Kidney capillary endothelial cell (primary cell): ENCODE measurements at places on chromosomes 7 and 10.

GRCh38 chr7:148696787-148697186, 1.9 kb upstream of the CUL1 start:
- no peak for DNase-seq

DNA sequence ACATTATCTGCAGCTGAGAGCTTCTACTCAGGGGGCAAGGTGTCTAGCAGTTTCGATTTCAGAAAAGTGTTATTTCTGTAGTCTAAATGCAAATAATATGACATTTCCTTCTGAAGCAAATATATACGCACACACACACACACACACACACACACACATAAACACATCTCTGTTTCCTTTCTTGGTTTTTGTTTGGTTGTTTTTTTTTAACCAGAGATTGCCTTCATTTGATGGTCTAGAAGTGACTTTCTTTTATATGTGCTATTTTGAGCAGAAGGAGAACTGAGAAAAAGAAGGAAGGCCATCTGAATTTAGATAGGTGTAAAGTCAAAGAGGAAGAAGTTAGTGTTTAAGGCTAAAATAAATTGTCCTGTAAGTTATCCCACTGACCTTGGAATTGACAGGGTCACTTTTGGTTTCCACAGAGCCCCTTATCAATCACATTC, 142.2 kb downstream of the TRIL start:
- DNase-seq, result no peak

DNA sequence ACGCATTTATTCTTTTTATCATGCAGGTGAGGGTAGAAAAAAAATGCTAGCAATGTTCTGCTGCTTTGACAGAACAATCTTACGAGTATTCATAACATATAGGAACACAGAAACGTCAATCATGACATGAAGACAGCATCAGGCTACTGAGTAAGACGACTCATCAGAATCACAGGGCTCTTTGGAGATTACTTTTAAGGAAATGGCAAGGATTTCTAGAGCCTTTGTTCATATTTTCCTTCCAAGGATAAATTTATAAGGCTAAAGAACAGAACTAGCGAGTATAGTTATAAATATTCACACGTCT, 39.8 kb upstream of the DNAJC1 start:
- no peak for DNase-seq

- DNase-seq, result no peak
Observed at GRCh38 chr10:80537736-80538480, at the start of gene SH2D4B. Gene SH2D4B (plus strand): TSS chr10:80537902. CDS start chr10:80538332, 430 bp downstream.

GRCh38 chr10:24153031-24153430, 55.9 kb upstream of the KIAA1217 start:
- no peak for DNase-seq

DNA sequence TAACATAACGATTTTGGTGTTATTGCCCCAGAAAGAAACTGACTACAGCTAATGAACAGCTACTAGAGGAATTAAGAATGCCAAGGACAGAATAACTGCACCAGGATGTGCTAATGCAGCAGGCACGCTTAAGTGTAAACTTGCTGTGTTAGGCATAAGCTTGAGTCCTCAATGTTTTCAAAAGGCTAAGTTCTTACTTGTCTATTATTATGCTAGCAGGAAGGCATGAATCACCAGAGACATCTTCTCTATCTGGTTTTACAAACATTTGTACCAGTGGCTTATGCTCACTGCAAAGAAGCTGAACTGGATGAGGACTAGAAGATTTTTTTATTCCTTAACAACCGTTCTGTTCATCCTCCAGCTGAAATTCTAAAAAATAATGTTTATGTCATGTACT, 1035.3 kb downstream of the NRG3 start:
- no peak for DNase-seq

DNA sequence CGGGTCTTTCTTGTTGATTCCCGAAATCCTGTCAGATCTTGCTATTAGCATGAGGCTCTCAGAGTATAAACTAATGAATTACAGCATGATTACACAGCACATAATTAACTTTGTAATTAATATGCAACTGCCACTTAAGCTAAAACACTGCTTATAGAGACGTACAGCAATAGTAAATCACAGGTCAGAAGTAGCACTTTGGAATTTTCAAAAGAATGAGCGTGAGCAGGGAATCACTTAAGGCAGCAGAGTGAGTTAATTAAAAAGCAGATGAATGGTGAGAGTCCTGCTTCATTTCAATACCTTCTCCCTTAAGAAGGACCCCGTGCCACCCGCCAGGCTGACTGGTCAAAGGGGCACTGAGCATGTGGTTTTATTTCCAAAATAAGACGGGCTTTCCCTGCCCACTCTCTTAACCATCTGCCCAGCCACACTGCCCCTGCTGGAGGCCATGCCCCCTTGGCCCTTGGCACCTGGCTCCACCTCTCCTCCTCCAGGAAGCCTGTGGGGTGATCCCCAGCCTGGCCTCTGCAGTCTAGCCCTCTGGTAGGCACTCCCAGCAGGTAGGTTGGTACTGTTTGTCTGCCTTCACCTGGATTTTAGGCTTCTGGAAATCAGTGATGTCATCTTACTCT, 117.8 kb downstream of the ZMIZ1 start:
- DNase-seq, result no peak
